ENCODE measurements at places on chromosomes 5 and 9.
A peak's percentile ranks its signal among the peaks of the same experiment; 100 is the strongest.

DNA sequence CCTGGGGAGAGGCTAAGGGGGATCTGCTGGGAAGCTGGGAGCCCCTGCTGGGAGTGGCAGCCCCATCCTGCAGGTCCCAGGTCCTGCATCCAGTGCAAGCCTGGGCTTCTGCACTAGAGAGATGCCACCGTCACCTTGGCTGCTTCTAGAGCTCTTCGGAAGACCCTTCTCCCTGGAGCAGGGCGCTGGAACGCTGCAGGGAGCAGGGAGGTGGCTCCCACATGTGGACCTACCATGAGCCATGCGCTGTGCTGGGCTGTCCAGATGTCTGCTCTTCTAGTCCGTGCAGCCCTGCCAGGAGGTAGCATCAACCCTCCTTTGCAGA, 90.9 kb upstream of the PHYKPL start:
- no peak for DNase-seq

GRCh38 chr9:126549246-126550006, 64.3 kb upstream of the LMX1B start:
- no peak for DNase-seq

DNA sequence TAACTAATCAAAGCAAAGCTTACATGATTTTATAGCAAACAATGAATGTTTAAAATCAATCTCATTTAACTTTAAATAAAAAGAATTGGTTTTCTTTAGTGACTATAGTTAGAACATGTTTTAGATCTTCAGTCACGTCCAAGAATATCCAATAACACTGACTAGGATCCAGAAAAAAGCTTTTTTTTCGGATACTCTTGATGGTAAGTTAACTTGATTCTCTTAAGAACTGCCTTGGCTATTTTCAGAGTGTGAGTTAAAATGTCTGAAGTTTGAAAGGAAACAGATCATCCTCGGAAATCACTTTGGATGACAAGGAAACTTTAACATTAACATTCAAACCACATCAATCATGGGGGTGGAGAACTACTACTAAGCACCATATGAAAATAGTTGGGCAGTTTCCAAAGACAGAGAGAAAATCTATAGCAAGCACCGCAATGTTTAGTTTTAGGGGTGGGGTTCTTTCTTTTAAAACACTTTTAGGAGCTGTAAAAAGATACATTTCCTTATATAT, 83.7 kb upstream of the SLC27A6 start:
- DNase-seq: no peak

DNA sequence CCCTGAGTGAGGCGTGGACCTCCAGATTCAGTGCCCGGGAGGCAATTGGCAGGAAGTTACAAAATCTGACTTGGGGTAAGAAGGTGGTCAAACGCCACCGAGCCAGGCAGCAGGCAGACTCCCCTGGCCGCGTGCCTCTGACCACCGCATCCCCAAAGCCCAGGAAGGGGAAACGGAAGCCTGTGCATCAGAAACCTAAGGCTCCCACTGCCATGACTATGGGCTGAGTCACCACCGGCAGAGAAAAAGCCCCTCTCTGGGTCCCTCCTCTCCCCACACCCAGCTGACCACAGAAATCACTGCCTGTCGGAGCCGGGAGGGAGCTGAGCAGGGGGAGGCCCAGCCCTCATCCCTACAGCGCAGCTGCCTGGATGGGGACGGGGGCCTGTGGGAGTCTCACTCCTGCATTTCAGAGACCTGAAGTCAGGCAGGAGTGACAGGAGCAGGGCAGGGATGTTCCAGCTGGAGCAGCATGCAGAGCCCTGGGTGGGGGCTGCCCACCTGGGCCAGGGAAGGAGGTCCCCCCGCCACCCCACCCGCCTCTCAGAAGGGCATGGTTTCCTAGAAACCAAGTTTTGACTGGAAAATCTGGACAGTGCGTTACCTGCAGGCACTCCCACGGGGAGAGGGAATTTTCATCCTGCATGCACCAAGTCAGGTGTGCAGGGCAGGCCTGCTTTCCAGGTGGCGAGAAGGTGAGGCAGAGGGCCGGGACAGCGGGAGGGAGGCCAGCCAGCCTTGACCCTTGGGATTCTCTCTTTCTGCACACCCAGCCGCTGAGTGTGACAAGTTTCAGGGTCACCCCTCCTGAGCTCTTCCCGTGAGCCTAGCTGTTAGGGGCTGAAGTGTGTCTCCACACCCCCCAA, 68.2 kb downstream of the LRSAM1 start:
- DNase-seq: peak; percentile 52

DNA sequence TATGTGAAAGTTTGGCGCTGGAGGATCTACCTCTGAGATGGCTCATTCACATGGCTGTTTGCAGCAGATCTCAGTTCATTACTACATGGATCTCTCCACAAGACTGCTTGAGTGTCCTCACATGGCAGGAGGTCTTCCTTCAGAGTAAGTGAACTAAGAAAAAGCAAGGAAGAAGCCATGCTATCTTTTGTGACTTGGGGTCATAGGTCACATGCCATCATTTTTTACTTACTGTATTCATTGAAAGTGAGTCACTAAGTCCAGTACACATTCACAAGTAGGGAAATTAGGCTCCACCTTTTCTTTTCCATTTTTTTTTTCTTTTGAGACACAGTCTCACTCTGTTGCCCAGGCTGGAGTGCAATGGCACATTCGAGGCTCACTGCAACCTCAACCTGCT, 8.7 kb upstream of the CDKN2AIPNL start:
- no peak for DNase-seq

DNA sequence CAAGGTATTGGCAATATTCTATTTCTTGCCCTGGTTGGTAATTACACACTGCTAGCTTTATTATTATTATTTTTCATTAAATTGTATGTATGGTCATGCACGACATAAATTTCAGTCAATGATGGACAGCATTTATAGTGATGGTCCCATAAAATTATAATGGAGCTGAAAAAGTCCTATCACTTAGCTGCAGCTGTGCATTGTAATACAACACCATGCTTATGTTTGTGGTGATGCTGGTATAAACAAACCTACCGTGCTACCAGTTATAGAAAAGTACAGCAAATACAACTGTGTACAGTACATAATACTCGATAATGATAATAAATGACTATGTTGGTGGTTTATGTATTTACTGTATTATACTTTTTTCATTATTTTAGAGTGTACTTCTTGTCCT, 65.5 kb downstream of the NR3C1 start:
- DNase-seq: no peak

DNA sequence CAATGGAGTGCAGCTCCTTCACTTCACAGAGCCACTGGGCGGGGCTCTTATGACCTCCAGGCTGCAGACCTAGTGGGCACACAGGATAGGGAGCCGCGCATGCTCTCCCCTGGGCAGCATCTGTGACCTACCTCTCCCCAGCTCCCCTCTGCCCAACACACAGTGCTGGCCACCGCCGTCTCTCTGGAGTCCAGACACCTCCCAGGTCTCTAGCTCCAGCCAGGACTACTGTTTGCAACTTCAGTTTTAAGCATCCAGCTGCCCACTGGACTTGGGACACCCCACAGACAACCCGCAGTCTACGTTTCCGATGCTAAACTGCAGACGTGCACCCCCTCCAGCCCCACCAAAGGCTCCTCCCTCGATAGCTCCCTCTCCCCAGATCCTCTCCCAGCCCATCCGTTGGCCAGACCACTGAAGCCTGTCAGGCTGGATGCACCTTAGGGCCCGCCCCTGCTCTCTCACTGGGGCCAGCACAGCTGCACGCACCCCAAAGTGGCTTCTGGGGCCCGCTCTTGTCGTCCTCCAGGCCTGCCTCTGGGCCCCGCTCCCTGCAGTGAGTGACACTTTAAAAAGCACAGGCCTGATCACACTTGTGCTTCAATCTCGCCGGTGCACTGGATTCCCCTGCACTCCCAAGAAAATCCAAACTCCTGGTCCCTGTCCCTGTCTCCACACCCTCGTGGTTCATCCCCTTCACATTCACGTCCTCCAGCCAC, 11.3 kb downstream of the FLT4 start:
- DNase-seq: no peak

GRCh38 chr9:128392302-128393144, 21.3 kb downstream of the URM1 start:
- DNase-seq: no peak

GRCh38 chr9:121835587-121836365, 184.3 kb downstream of the DAB2IP start:
- DNase-seq: no peak

DNA sequence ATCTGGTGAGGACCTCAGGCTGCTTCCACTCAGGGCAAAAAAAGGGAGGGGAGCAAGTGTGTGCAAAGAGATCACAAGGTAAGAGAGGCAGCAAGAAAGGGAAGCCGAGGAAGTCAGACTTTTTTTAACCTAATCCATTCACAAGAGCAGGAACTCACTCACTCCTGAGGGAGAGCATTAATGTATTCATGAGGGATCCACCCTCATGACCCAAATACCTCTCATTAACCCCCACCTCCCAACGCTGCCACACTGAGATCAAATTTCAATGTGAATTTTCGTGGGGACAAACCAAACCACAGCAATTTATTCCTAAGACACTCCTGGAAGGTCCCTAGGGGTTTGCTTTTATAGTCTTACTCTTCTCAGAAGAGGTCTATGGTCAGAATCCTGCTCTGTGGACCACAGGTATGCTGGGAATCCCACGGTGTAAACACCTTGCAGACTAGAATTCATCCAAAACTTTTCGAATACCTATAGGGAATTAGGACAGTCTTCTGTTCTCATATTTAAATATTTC, 108.7 kb downstream of the HSD17B3 start:
- no peak for DNase-seq

Measured in activated CD4-positive, alpha-beta memory T cell treated with anti-CD3 and anti-CD28 coated beads, Interleukin-2, amount 10 ng/mL, durations not matched to agents 7 days and 5 days (primary cell).